ENCODE measurements at places on chromosomes 16 and 17.
A peak's percentile ranks its signal among the peaks of the same experiment; 100 is the strongest.

GRCh38 chr17:78140169-78141051 is 5.8 kb upstream of the C17orf99 start:
- DNase-seq, result peak; percentile 96

GRCh38 chr17:28180449-28180848 is 138.0 kb downstream of the NLK start:
- no peak for DNase-seq

DNA sequence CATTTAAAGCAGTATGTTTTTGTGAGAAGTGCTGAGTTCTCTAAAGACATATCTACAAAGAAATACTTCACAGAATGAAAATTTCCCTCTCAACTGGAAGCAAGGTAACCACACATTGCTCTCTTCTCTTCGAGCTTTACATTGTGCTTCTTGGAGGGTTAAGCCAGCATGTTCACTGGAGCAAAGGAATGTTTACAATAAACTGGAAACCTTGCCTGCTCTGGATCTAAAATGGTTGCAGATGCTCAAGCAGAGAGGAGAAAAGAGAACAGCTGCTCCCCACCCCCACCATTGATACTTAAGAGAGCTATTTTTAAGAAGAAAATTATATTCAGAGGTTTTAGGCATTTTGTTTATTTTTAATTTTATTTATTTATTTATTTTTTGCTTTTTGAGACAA is 213.1 kb downstream of the CEP112 start:
- DNase-seq, result no peak

GRCh38 chr16:23952128-23952970 is 116.6 kb downstream of the PRKCB start:
- DNase-seq, result peak; percentile 91

DNA sequence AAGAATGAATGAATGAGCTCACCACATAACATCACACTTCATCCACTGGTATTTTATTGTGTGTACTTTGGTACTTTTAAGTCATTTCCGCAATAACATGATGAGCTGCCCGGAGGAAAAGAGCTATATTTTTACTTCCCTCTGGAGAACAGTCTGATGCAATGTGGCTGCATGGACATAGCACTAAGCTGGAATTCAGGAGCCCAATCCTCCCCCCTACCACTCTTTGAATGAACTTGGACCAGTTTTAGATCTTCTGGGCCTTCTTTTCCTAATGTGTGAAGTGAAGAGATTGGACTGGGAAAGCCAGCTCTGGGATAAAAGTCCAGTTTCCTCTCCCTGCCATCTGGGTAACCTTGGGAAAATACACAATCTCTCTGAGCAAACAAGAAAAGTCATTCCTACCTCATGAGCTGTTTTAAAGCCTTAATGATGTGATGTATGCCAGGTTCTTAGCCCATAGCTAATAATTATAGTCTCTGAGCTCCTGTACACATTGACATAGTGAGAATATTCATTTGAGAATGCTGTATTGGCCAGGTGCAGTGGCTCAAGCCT is 79.3 kb downstream of the ABCC12 start:
- no peak for DNase-seq

DNA sequence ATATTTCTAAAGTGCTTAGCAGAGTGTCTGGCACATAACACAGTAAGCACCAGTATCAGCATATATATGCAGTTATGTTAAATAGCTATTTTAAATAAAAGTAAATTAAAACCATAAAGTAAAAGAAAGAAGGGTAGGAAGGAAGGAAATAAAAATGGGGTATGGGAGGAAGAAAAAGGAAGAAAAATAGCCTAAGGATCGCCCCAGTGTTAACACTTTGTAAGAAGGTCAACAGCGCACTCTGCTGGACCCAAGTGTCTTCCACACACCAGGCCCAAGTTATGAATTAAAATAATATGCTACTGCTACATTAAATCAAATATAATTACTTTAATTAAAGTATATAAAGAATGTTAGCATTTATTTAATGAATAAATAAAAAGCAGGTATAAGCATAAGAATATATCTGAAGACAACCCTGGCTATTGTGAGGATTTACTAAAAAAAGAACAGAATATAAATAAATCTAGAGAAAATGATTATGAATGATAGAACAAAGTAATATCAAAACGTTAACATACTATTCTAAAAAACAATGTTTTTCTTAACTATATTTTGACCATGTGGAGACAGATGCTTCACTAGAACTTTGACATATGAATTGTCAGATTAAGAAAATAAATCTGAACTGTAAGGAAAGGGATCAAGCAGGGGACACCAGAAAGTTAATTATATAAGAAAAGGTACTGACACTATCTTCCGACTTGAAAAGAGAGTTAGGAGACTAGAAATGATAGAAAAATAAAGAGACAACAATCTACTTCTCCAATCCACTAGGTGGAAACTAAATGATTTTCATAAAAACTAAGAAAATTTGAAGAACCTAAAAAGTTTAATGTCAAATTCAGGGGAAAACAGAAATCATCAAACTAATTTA is 25.9 kb downstream of the BRIP1 start:
- peak; percentile 72 for DNase-seq

DNA sequence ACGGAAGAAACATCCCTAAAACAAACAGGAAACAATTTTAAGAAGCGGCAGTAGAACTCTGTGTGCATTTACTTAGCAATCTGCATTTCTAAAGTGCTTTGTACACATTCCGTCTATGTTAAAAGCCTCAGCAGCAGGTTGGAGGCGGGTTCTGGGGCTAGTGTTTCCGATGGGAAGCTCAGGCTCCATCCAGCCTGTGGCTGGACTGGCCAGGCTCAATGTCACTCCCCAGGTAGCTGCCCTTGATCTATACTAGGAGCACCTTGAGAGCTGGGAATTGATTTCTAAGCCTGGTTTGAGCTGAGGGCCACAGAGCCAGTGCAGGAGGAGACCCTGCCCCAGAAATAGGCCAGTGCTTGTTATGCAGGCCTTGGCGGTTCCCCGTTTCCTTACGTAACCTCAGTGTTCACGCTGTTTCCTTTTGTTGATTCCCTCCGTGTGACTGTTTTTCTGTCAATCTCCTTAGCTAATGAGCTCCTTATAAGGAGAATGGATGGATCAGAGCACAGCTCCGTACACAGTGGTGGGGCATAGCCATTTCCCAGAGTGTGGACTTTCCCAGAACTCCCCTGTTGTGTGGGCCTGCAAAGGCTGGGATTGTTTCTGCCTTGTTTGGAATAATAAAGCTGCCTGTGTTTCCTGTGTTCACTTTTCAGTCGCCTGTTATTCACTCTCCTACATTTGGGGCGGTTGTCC is 21.4 kb downstream of the ADORA2B start:
- peak; percentile 79 for DNase-seq

GRCh38 chr16:55981557-55981956 is 106.4 kb upstream of the CES5A start:
- no peak for DNase-seq

DNA sequence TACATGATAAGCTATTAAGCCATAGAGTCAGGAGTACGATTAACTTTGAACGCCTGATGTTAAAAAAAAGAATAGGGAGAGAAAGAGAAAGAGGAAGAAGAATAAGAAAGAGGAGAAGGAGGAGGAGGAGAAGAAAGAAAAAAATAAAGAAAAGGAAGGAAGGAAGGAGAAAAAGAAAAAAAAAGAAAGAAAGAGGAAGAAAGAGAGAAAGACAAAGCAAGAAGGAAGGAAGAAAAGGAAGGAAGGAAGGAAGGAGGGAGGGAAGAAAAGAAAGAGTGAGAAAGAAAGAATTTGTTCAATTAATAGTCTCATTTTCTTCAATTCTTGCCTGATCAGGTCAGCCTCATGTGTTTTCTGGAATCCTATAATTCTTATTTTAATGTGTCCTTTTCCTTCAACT is 33.7 kb downstream of the HS3ST2 start:
- no peak for DNase-seq

GRCh38 chr17:28335959-28336871 is 654 bp downstream of the TNFAIP1 start:
- peak; percentile 42 for DNase-seq

GRCh38 chr17:44601973-44602372 is 44.7 kb downstream of the FZD2 start:
- DNase-seq, result no peak

DNA sequence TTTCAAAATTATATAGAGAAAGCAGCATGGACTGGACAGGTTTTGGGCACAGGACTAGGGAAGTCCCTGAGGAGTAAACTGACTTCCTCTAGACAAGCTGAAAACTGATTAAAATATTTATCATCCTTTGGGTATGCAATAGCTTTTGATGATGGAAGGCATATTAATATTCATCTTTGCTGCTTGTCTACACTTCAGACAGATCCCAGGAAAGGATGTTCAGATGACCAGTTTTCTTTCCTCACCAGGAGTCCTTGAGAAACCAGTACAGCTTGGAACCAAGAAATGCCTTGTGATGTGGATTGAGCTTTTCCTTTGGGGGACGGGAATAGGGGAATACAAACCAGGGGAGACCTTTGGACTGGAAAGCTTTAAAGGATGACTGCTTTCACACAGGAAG is 195.5 kb downstream of the FTO start:
- no peak for DNase-seq

DNA sequence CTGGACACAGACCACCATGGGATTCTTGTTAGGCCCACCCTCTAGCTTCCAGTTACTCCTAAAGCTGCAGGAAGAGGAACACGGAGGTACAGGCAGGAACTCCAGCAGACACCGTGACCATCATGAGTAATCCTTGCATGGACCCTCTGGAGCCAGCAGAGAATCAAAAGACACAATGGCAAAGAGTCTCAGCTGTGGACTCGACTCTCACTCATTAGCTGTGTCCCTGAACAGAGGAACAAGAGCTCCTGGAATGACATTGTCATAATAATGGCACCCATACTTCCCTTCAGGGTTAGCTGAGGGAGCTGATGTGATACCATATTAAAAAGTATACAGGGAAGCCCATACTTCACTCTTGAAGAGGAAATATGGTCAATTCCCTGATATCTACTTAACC is 176.3 kb upstream of the ASIC2 start:
- no peak for DNase-seq

GRCh38 chr16:10668322-10669045 is 26.2 kb downstream of the TEKT5 start:
- DNase-seq, result peak; percentile 34

GRCh38 chr16:3651461-3652372 is 2.8 kb upstream of the DNASE1 start:
- DNase-seq, result no peak

DNA sequence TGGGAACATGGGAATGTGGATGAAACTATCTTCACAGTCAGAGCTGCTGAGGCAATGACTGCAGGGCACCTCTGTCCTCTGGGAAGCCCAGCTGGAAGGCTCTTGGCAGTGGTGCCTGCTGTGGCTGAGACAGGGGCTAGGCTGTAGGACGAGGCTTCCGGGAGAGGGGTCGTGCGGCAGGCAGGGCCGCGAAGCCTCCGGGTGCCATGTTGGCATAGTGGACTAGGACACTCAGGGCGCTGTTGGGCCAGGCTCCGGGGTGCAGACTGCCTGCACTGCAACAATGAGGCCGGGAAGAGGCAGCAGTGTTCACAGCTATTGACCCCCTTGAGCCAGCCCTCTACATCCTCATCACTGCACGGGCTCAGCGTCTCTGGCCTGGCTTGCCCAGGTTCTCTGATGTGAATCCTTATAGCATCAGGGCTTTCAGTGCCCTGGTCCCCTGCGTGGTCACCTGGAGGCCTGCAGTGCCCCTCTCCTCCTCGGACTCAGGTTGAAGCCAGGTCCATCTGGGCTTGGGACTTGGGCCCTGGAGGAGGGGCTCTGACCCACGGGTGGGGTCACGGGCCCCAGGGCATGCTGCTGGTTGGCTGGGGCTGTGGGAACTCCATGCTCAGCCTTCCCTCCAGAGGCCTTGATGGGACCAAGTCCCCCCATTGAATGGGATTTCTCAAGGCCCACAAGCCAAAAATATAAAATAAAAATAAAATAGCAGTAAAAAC is 91.6 kb downstream of the TNFRSF13B start:
- DNase-seq, result no peak

GRCh38 chr16:30430428-30430970 is 669 bp upstream of the DCTPP1 start:
- no peak for DNase-seq

DNA sequence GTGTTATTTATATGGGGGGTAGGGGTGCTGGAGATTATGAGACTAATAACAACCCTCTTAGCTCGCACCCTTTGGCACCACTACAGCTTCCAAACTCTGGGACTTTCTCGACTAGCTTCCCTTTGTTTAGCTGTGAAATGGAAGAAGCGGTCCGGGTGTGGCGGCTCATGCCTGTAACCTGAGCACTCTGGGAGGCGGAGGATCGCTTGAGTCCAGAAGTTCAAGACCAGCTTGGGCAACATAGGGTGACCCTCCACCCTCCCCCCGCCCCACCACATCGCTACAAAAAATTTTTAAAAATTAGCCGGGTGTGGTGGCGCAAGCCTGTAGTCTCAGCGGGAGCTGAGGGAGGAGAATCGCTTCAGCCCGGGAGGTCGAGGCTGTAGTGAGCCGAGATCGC is 814 bp upstream of the CDH3 start:
- DNase-seq, result no peak

GRCh38 chr16:70738083-70738977 is 52.5 kb upstream of the MTSS2 start:
- peak; percentile 88 for DNase-seq

GRCh38 chr16:19173059-19173458 is 5.0 kb downstream of the SYT17 start:
- DNase-seq, result no peak

GRCh38 chr17:27323538-27324215 is 29.8 kb downstream of the WSB1 start:
- DNase-seq, result no peak

- DNase-seq, result no peak
These were observed 226.8 kb downstream of the CPPED1 start for GRCh38 chr16:12576878-12577277.

GRCh38 chr16:9050102-9050830 is 41.2 kb upstream of the HAPSTR1 start:
- DNase-seq, result peak; percentile 50

DNA sequence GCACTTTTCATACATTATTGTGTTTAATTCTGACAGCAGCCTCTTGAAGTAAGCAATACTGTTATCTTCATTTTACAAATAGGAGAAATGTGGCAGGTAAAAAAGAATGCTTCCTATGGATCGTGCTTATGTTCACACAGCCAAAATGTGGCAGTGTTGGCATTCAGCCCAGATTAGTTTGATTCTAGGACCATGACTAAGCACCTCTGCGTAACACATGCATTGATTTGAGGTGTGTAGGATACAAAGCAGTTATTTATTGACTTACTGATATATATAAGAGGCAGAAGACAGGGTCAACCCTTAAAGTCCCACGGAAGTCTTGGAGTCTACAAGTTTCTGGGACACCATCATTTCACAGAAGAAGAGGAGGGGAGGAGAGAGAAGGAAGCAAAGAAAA is 1144.4 kb upstream of the GOT2 start:
- no peak for DNase-seq

- DNase-seq, result no peak
These were observed 99.8 kb downstream of the CPPED1 start for GRCh38 chr16:12703935-12704334.

GRCh38 chr16:88393571-88393970 is 10.8 kb downstream of the ZNF469 start:
- DNase-seq, result no peak

DNA sequence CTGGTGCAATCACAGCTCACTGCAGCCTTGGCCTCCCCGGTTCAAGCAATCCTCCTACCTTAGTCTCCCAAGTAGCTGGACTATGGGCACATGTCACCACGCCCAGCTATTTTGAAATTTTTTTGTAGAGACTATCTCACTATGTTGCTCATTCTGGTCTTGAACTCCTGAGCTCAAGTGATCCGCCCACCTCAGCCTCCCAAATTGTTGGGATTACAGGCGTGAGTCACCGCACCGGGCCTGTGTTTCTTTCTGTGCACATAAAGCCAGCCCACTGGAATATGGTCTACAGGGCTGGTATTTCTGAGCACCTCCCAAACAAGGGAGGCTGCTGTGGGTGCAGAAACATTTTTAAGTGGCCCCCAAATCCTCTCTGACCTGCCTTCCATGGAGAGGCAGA is 8.4 kb downstream of the TMEM95 start:
- no peak for DNase-seq

Data from NB4 (cell line).